ENCODE measurements at places on chromosomes 11 and 22.

DNA sequence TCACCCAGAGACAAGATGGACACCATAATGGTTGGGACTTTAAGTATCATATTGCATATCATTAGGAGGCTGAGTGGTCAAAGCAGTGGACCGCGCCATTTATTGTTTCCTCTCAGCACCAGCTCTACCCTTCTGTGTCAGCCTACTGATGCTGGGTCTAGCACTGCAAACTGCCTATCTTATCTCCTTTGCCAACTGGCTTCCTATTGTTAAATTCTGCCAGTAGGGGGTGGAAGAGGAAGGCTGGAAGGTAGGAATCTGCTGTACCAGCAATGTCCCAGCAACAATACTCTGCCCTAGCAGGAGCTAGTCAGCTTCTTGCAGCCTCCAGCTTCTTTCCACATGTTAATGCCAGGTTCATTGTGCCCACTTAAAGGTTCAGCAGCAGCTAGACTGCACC lies 367.1 kb upstream of the PDGFD start:
- DNase-seq: no peak

GRCh38 chr11:35721651-35722282 lies 59.2 kb downstream of the TRIM44 start:
- no peak for DNase-seq

- DNase-seq: no peak
Measured at GRCh38 chr11:79404806-79405205, 36.0 kb downstream of the TENM4 start.

GRCh38 chr22:37520776-37521191 lies 1.6 kb upstream of the CARD10 start:
- DNase-seq: no peak

DNA sequence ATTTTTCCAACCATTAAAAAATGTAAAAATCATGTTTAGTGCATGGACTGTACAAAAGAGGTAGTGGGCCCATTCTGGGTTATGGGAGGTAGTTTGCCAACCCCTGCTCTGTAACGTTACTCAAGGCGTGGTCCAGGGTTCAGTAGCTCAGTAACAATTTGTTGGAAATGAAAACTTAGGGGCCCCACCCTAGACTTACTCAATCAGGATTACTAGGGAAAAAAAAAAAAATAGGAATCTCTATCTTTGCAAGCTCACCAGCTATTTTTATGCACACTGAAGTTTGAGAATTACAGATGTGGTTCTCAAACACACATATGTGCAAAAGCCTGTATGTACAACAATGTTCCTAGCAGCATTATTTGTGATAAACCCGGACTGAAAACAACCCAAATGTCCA lies 17.3 kb upstream of the LMO2 start:
- no peak for DNase-seq

- DNase-seq: no peak
Measured at GRCh38 chr22:10741210-10741609, 4786.8 kb upstream of the OR11H1 start.

DNA sequence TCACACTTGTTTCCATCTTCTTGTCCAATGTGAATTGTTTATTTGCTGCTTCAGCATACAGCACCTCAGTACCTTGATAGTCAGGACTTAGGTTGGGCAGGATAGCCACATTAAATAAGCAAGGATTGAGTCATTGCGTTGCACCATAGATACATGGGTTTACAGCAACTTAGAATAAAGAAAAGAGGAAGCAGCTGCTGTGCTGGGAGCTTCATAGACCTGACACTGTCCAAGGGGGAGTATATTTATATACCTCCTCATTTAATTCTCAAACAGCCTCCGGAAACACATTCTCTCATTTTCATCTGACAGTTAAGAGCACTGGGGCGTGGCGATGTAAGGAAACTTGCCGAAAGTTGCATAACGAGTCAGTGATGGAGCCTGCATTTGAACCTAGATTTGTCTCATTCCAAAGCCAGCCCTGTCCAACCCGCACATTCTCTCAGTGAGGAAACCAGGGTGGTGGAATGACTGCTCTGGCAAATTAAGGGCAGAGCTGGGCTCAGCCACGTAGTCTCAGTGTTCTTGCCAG lies 42.2 kb downstream of the UBASH3B start:
- DNase-seq: peak; percentile 68

- DNase-seq: no peak
Measured at GRCh38 chr22:49672014-49672516, 155.6 kb downstream of the BRD1 start.

DNA sequence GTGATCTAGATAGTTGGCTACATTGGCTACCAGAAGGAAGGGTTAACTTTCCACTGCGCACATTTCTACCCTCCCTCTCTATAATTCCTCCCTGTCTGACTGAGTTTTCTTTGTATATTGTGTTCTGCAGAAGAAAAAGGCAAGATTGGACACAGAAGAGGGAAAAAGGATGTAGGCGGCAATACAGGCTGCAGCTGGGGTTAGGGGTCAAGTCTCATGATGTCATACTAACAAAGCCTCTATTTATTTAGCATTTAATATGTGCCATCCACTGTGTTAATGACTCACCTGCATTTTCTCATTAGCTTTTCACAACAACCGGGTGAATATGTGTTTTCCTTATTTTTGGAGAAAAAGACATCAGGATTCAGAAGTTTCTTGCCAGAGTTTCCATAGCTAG lies 2.0 kb downstream of the FAM83F start:
- no peak for DNase-seq

- no peak for DNase-seq
Measured at GRCh38 chr22:44885806-44886360, 123.9 kb downstream of the PHF21B start.

GRCh38 chr22:44383064-44383575 lies 70.4 kb upstream of the SHISAL1 start:
- DNase-seq: no peak

GRCh38 chr11:129538323-129538722 lies 162.7 kb downstream of the BARX2 start:
- DNase-seq: no peak

DNA sequence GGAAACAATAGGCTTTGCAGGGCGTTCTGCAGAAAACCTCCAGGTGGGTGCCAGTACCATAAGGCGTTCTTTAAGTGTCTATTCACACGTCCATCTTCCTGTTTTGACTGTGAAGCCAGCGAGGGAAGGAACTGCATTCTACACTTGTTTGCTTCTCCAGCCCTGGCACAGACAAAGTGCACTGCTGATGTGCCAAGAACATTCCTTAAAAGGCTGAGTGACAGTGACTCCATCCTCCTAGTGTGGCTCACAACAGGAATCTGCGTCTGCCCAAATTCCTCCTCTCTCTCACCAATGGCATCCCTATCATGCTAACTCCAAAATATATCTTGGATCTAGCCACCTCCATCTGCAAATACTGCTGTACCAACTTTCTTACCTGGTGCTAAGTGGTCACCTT lies 407.4 kb upstream of the SYN3 start:
- DNase-seq: no peak

DNA sequence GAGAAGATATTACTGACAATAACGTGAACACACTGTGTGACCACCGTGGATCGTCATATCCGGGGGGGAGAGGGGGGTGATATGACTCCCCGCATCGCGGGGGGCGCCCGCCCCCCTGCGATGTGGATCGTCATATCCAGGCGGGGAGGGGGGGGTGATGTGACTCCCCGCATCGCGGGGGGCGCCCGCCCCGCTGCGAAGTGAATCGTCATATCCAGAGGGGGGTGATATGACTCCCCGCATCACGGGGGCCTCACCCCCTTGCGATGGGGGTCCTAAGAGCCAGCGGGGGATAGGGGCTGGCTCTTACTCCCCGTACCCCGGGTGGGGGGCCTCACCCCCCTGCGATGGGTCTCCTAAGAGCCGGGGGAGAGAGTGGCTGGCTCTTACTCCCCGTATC lies 19.9 kb downstream of the UNC93B1 start:
- no peak for DNase-seq

DNA sequence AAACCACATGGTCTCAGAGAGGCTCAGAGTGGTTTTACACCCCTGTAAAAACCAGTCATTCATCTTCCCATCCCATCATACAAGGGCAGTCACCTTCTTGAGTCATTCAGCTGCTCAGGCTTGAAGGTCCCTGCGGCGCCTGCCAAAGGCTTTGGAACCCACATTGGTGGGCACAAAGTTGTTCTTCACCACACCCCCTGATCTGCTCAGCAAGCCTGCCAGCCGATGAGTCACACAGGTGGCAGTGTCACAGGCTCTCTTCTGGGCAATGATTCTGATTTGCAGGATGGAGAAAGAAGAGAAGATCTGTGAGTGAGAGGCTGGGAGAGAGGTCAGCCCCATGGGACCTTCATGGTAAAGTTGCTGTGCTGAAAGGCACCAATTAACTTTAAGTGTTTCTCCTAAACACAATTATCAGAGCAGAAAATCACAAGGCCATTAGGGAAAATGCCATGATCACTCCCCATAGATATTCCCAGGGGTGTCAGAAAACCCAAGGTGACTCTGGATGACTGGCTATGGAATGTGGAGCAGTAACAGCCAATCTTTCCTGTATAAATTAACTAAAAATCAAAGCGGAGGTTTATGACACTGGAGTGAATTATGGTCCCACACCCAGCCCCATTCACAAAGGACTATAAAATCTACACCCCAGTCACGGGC lies 4.4 kb downstream of the CALCA start:
- no peak for DNase-seq

DNA sequence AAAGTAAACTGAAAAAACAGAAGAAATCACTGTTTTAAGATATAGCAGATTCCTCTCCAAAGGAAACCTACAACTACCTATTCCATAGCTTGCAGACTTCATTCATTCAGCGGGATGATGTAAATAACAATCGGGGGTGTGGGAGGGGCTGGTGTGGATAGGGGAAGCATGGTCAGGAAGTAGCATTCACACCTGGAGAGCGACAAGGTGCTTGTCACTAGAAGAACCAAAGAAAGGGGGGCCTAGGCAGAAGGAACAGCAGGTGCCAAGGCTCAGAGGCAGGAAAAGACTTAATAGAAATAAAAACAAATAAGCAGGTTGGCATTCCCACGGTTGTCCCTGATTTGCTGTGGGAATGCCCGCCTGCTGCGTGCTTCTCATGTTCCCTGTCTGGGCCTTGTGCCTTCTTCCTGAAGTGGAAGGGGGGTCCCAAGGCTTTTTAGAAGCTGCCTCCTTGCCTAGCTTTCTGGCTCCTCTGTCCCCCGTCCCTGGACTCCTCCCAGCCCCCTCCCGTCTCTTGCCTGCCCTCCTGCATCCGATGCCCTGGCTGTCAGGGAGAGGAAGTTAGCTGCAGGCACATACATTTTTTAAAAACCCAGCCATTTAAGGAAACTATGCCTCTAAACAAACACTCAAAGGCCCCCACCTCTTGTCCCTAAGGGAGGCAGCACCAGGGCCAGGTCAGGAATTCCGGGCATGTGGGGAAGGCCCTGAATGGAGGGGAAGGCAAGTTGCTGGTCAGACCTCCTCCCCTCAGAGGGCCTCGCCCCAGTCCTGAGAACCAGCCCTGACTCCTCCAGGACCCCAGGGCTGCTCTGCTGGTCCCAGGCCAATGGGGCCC lies 54.7 kb upstream of the PRDM11 start:
- no peak for DNase-seq

DNA sequence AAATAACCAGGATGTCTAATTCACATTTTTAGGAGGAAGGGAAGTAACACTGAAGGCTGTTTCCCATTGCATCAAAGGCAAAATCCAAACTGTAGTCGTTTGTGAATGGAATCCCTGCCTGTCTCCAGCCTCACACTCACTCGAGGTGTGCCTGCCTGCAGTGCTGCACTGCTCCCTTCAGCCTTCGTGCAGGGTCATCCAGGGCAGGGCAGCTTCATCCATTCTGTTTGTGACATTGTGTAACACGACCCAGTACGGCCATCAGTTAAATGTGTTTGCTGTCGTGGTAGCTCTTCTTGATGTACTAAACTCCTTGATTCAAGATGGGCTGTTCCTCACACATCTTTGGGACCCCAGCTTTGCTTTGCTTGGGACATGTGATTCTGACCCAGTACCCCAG lies 34.3 kb downstream of the LDLRAD3 start:
- DNase-seq: no peak

- no peak for DNase-seq
Measured at GRCh38 chr22:20177217-20177911, 26.5 kb upstream of the CCDC188 start.

GRCh38 chr11:9133956-9134355 lies 42.6 kb upstream of the SCUBE2 start:
- DNase-seq: no peak

GRCh38 chr11:115423728-115424459 lies 80.3 kb downstream of the CADM1 start:
- DNase-seq: no peak

DNA sequence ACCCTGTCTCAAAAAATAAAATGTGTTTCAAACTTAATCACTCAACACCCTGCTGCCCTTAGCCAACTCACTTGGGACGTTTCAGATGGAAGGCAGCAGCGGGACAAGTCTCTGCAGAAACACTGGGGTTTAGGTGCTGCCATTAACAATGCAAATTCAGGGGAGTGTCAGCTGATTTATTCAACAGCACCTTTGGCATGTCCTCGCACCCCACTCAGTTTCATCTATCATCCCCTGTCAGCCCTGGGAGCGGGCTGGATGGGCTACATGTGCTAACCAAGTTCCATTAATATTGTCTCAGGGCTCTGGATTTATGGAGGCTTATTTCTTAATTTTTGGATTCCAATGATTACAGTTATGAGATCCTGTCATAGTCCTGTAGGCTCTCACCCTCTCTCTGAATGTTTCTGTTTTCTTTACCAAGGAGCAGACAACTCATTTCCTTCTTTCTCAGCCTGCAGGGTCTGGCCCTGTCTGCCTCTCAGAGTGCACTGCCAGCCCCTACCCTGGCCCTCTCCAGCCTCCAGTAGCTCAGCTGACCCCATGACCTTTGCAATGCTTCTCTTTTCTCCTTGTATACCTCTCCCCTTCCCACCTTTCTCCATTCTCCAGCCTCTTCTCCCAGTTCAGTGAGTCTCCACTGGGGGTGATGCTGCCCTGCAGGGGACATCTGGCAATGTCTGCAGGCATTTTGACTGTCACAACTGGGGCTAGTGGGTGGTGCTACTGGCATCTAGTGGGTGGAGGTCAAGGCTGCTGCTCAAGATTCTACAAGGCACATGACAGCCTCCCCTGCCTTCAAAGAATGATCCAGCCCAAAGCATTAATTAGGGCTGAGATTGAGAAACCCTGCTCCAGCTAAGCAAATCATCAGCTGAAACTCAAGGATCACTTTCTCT lies 79.0 kb downstream of the APIP start:
- no peak for DNase-seq

- DNase-seq: no peak
Measured at GRCh38 chr22:29635734-29636357, 32.4 kb downstream of the NF2 start.

GRCh38 chr11:824292-824880 lies 3.3 kb upstream of the CRACR2B start:
- DNase-seq: no peak

GRCh38 chr11:119701591-119702549 lies 27.1 kb downstream of the NECTIN1 start:
- no peak for DNase-seq

- peak; percentile 12 for DNase-seq
Measured at GRCh38 chr11:128905345-128906184, 14.4 kb downstream of the KCNJ5 start.

GRCh38 chr11:29629286-29629685 lies 387.5 kb downstream of the KCNA4 start:
- DNase-seq: no peak

DNA sequence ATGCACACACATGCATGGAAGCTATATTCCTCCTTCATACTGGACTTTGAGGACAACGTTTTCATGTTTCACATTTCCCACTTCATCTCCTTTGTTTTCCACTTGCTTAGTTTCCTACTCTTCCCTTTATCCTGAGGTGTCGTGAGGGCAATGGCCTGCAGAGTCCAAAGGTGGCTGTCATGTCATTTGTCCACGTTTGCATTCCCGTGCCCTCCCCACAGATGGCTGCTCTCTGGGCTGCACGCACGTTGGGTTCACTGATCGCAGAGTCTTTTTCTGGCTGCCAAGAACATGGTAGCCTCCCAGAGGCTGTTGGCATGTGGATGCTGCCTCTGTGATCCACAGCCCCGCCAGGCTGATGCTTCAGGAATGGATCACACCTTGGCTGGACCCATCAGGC lies 256.0 kb downstream of the ST3GAL4 start:
- DNase-seq: no peak
